ENCODE measurements at places on chromosomes 11 and 22. TPM values are rescaled to one million over a fixed set of nuclear protein-coding genes. Genes with fewer than 3 reads are reported as not detected.

FAM111B gene
- total RNA-seq: not detected

HYLS1 gene
- total RNA-seq: 6.6 TPM

USP35 gene
- 6.7 TPM for total RNA-seq

NNMT gene
- 333 TPM for total RNA-seq

KBTBD3 gene
- total RNA-seq: 4.7 TPM

GRCh38 chr11:122099374-122100036 is 16.5 kb downstream of the BLID start:
- H3K4me3 ChIP-seq: peak overlapping the region; percentile 64
- H3K36me3 ChIP-seq: no peaks in the 10 kb centered on the region
- peak overlapping the region; percentile 90 for H3K27ac ChIP-seq
- no peaks in the 10 kb centered on the region for H3K4me1 ChIP-seq
- no peak for DNase-seq
- H3K27me3 ChIP-seq: no peaks in the 10 kb centered on the region

DNA sequence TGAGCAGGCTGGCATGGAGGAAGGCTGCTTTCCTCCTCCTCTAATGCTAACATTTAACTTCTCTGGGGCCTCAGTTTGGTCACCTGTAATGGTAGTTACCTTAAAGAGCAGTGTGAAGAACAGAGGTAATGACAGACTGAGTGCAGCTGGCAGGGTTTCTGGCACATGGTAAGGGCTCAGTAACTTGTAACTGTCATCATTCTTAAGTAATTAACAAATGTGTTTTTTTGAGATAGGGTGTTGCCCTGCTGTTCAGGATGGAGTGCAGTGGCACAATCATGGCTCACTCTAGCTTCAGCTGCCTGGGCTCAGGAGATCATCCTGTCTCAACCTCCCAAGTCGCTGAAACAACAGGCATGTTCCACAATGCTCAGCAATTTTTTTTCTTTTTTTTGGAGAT is 242.0 kb upstream of the SYN3 start:
- DNase-seq: no peak
- no peak overlapping the region for H3K27ac ChIP-seq
- H3K4me3 ChIP-seq: no peak overlapping the region
- H3K4me1 ChIP-seq: peaks cover 15% of the 10 kb centered on the region

- no peaks in the 10 kb centered on the region for H3K27me3 ChIP-seq
- H3K27ac ChIP-seq: no peak overlapping the region
Measured at GRCh38 chr22:25668437-25668836, 73.6 kb upstream of the MYO18B start.

DNA sequence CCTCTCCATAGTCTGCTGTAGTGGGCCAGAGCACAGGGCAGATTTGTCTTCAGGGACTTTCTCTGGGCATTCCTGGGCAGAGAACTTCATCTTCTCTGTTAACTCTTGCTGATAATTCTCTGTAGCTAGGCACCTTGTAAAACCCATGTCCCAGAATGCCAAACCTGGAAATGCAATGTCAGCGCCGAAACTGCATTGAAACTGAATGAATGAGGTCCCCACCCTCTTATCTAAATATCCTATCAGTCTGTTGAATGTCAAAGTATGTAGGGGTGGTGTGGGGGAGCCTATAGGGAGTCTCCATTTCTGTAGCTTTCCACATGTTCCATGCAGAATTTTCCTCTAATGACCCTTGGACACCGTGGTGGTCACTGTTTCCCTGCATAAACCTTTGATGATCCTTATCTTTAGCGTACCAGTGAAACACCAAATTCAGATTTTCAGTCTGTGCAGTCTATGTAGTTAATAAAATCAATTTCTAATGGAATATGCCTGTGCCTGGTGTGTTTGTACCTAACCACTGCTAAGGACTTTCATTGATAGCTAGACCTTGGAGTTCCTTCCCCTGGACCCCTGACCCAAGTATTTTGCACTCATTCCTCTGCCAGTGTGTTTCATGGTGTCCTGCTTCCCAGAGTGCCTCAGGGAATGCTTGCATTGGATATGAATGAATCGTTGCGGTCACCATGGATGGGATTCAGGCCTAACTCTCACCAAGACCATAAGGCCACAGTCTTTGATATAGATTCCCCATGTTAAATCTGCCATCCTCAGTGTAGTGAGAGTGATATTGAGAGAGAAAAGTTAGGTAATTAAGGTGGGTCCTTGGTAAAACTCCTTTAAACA is 2.5 kb upstream of the CABIN1 start:
- no peaks in the 10 kb centered on the region for H3K36me3 ChIP-seq
- H3K27ac ChIP-seq: no peak overlapping the region
- no peak overlapping the region for H3K4me3 ChIP-seq
- no peaks in the 10 kb centered on the region for H3K27me3 ChIP-seq

DNA sequence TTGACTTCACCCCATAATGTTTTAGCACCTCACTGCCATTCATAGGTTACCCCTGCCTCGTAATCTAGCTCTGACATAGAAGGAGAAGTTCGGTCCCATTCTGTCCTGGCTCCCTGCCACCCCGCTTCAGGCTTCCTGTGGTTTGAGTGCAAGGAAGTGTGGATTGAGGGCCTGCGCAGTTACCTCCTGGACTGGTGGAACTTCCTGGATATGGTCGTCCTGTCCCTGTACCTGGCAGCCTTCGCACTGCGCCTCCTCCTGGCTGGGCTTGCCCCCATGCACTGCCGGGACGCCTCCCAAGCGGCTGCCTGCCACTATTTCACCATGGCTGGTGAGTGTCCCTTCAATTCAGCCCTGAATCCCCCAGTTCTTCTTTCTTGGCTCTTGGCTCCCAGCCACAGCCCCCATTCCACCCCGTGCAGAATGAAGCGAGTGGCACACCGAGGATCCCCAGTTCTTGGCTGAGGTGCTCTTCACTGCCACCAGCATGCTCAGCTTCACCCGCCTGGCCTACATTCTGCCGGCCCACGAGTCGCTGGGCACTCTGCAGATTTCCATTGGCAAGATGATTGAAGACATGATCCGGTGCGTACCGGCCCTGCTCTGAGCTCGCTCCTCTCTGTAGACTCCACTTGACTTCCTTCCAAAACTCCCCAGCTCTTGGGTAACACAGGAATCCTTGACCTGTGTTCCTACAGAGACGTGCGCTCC is 15.4 kb downstream of the ART5 start:
- no peak overlapping the region for H3K27ac ChIP-seq
- H3K27me3 ChIP-seq: no peaks in the 10 kb centered on the region
- DNase-seq: peak; percentile 78
- no peaks in the 10 kb centered on the region for H3K4me1 ChIP-seq
- no peaks in the 10 kb centered on the region for H3K36me3 ChIP-seq

GRCh38 chr22:25485626-25486545 is 78.6 kb upstream of the GRK3 start:
- H3K4me3 ChIP-seq: no peak overlapping the region
- H3K36me3 ChIP-seq: no peaks in the 10 kb centered on the region
- H3K27me3 ChIP-seq: no peaks in the 10 kb centered on the region
- peaks cover 29% of the 10 kb centered on the region for H3K4me1 ChIP-seq

DNA sequence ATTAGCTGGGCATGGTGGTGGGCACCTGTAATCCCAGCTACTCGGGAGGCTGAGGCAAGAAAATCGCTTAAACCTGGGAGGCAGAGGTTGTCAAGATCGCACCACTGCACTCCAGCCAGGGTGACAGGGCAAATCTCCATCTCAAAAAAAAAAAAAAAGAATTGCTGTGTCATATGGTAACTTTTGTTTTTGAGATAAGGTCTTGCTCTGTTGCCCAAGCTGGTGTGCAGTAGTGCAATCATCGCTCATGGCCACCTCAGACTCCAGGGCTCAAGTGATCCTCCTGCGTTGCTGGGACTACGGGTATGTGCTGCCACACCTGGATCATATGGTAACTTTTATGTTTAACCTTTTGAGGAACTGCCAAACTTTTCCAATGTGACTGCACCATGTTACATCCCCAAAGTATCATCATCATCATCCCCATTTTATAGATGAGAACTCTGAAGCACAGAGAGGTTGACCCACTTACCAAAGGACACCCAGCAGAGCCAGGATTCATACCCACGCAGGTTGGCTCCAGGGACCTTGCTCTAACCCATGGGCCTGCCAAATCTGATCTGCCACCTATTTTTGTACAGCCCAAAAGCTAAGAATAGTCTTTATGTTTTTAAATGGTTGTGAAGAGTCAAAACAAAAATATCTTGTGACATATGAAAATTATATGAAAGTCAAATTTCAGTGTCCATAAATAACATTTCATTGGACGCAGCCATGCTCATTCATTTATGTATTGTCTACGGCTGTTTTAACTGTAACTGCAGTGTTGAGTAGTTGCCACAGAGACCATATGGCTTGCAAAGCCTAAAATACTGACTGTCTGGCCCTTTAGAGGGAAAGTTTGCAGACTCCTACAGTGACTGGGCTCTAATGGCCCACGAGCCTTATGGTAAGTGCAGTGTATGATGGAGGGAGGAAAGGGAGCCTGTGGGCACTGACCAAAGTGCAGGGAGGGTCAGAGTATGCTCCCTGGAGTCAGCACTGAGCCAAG is 45.3 kb downstream of the GDPD5 start:
- H3K4me1 ChIP-seq: peaks cover 16% of the 10 kb centered on the region
- DNase-seq: no peak
- no peaks in the 10 kb centered on the region for H3K36me3 ChIP-seq
- H3K4me3 ChIP-seq: no peak overlapping the region
- H3K27me3 ChIP-seq: no peaks in the 10 kb centered on the region
- H3K27ac ChIP-seq: no peak overlapping the region

- DNase-seq: no peak
- H3K27me3 ChIP-seq: no peaks in the 10 kb centered on the region
- H3K4me3 ChIP-seq: no peak overlapping the region
- no peaks in the 10 kb centered on the region for H3K4me1 ChIP-seq
Measured at GRCh38 chr11:96470521-96470920, 80.7 kb downstream of the JRKL start.

DNA sequence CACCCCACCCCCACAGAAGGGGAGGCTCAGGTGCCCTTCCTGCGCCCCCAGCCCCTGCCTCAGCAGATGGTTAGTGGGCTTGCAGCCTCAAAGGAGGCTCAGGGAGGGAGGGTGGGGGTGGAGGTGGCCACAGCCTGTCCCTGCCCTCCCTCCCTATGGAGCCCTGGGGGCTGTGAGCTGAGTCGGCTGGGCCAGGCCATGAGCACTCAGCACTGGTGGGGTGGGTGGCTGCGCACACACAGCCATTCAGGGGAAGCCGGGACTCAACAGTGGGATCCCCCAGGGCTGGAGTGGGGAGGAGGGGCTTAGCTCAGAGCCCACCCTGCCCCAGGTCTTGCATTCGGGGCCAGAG is 50.2 kb downstream of the FLRT1 start:
- H3K4me1 ChIP-seq: no peaks in the 10 kb centered on the region
- no peak for DNase-seq
- no peak overlapping the region for H3K27ac ChIP-seq
- no peaks in the 10 kb centered on the region for H3K36me3 ChIP-seq

- no peak for DNase-seq
- H3K27ac ChIP-seq: no peak overlapping the region
- no peaks in the 10 kb centered on the region for H3K4me1 ChIP-seq
- no peaks in the 10 kb centered on the region for H3K27me3 ChIP-seq
- H3K4me3 ChIP-seq: no peak overlapping the region
- H3K36me3 ChIP-seq: no peaks in the 10 kb centered on the region
Measured at GRCh38 chr22:35728639-35729308, 11.1 kb downstream of the APOL5 start.

DNA sequence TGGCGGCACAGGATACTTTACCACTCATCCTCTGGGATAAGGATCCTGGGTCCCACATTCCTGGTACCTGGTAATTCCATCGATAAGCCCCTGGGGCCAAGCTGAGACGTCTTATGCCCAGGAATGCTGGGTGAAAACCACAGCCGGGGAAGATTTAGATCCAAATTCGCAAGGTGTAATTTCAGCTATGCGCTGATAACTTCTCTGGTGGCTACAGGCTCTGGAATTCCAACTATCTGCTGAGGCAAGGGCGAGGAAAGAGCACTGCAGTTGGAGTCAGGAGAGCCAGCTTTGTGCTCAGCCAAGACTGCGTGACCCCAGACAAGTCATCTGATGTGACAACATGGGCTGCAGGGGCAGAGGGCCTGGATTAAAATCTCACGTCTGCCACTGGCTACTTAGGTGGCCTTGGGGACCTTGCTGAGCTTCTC is 9.9 kb upstream of the MYEOV start:
- no peaks in the 10 kb centered on the region for H3K27me3 ChIP-seq
- no peaks in the 10 kb centered on the region for H3K36me3 ChIP-seq
- DNase-seq: no peak
- no peaks in the 10 kb centered on the region for H3K4me1 ChIP-seq
- no peak overlapping the region for H3K4me3 ChIP-seq

All from sigmoid colon (tissue), 7 donors.